Activated CD8-positive, alpha-beta memory T cell treated with anti-CD3 and anti-CD28 coated beads for 24 hours (primary cell): ENCODE measurements at places on chromosomes 4 and X.

DNA sequence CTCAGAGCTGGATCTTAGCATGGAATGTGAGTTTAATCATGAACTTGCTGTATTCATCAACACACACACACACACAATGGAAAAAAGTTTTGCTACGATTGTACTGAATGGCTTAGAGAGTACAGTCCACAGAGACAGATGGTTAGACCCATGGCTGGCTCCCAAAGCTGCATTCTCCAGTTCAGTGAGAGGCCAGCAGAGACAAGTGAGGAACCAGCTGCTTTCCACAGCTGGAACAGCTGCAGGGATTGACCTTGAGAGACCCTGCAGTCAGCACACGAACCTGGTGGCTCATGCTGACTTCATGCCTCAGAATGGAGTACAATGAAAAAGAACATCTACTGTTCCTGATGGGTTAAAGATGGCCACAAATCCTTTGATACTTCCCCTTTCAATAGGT is 94.5 kb downstream of the DHX15 start:
- no peak for DNase-seq

DNA sequence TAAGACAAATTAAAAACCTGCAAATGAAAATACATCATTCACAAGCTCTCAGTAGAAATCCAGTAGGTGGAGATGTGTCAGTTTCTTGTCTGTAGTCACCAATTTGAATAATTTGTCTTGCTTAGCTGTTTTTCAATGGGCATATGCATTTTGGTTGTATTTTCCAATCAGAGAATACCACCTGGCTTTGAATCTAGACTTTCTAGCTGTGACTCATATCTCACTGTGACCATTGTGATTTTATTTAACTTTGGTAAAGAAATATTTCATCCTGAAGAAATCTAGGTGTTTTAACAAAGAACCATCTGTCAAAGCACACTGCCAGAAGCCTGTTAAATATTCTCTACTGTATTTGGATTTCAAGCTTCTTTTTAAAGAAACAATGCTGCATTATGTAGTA is 1650.6 kb upstream of the IGFBP7 start:
- DNase-seq, result no peak

DNA sequence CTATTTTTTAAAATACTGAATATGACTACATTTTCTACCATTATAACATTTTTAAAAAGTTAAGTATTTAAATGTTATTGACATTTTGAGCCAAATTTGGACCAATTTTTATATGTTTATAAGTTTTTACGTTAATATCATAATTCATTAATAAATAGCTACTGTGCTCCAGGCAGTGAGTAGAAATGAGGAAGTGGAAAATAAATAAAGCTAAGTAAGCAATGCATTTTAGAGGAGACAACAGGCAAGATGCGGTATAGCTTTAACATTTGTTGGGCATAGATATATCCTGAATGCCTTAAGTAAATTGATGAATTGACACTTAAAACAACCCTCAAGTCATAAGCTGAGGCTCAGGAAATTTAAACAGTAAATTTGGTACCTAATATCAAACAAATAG is 474.8 kb downstream of the PCDH10 start:
- no peak for DNase-seq

GRCh38 chr4:182583703-182584415 is 333.3 kb downstream of the DCTD start:
- no peak for DNase-seq

GRCh38 chrX:38108364-38108763 is 102.0 kb downstream of the SYTL5 start:
- DNase-seq, result no peak

- DNase-seq, result no peak
Observed at GRCh38 chrX:109475174-109475891, 6.6 kb downstream of the GUCY2F start.

GRCh38 chrX:152806035-152806434 is 24.5 kb downstream of the CETN2 start:
- DNase-seq, result no peak

- no peak for DNase-seq
Observed at GRCh38 chrX:96834137-96834536, 49.6 kb upstream of the RPA4 start.

DNA sequence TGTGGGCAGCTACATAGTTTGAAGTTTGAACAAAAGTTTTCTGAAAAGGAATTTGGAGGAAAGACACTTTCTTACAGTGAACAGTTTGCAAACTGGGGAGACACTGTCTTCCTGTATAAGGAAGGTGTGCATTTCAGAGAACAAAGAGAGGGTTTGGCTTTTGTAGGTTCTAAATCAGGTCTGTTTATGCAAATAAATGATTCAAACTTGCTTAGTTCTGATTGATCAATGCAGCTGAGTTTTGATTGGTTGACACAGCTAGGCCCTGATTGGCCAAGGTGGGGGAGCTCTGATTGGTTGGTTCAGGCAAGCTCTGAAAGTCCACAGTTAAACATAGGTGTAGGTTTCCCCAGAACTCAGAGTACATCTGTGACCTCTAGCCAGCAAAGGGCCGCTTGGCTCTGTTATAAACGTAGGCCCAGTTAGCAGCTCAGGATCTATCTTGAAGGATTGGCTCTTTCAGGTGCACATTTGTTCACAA is 63.0 kb upstream of the ENPP6 start:
- DNase-seq, result peak; percentile 65

GRCh38 chr4:159487284-159487747 is 384.4 kb downstream of the RAPGEF2 start:
- no peak for DNase-seq

GRCh38 chr4:135775909-135776308 is 1574.3 kb upstream of the PABPC4L start:
- no peak for DNase-seq

GRCh38 chr4:116328261-116328860 is 757.0 kb downstream of the TRAM1L1 start:
- no peak for DNase-seq

- no peak for DNase-seq
Observed at GRCh38 chr4:26719954-26720552, 136.2 kb downstream of the TBC1D19 start.

- no peak for DNase-seq
Observed at GRCh38 chr4:89243733-89244252, 63.8 kb downstream of the GPRIN3 start.

DNA sequence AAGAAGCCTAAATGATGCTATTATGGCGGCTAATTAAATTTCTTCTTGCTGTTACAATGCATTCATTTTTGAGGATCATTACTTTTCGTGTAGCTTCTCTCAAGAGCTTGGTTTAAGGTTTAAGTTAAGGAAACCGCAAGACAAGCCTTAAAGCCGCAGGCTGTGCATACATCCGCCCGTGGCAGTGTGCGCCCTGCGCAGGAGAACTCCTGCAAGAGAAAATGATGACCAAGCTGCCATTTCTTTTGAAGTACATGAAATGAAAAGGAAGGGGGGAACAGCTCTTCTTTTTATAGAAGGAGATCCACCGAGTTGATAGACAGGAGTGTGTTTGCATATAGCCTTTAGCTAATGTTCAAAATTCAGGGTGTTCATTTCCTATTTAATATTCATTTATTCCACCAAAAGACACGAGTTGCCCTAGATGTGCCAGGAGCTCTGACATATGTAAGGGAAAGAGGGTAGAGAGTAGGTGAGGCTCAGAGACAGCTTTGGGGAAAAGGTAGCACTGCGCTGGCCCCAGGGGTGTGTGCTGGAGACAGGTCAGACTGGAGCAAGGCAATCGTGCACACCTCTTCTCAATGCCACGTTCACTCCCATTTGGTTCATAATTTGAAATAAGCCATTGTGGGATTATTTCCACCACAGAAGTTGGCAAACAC is 112.1 kb upstream of the LDB2 start:
- DNase-seq, result no peak

GRCh38 chrX:88613338-88613737 is 133.7 kb upstream of the CPXCR1 start:
- no peak for DNase-seq

GRCh38 chr4:73765296-73765695 is 24.9 kb downstream of the CXCL8 start:
- DNase-seq, result no peak

DNA sequence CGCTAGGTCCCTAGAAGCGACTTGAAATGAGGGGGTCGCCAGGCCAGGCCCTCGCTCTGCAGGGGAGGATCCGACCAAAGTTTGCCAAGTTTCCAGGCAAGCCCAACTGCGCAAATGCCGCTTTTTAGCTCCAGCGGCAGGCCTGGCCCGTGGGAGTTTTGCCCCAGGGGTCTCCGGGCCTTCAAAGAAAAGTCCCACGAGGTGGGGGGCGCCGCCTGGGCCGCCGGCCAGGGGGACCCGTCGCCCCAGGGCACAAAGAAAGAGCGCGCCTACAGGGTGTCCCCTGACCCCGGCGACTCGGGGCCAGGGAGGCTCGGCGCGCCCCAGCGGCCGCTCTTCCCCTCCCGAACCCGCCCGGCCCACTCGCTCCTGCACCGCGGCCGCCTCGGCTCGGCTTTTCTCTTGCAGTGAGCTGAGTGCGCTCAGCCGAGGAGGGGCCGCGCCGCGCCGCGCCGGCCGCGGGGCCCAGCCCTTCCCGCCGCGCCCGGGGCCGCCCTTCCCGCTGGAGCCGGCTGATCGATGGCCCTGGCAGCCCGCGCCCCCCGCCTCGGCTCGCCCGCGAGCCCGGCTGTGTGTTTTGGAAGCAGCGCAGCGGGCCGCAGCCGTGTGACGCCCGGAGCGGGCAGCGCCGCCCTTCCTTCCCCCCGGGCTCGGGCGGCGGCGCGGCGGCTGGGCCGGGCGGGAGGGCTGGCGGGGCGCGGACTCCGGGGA is 754 bp upstream of the KLF3 start:
- no peak for DNase-seq

DNA sequence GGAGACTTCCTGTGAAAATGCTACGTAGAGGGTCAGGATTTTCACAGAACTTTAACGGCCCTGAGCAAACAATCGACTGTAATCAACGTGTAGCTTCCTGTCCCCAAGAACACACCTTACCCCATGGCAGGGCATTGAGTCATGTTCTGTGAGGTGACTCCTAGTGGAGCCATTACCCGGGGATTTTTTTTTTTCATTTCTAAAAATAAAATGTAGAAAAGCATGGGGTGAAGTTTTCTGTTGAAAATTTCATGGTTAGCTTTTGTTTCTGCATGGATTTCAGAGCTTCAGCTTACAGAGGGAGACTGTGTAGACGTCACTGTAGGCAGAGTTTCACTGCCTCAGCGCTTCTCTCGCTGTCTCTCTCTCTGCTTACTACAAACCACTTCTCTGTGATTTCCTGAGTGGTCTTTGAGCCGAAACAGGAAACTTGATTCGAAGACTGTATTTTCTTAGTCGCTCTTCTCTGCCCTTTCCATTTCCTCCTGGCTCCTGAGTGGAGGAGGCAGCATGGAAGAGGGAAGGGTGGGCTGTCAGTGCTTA is 111.7 kb downstream of the NFKB1 start:
- no peak for DNase-seq

- no peak for DNase-seq
Observed at GRCh38 chr4:101191302-101192098, 155.8 kb downstream of the PPP3CA start.

GRCh38 chr4:26321373-26322221 is 783 bp downstream of the RBPJ start:
- DNase-seq, result peak; percentile 77

DNA sequence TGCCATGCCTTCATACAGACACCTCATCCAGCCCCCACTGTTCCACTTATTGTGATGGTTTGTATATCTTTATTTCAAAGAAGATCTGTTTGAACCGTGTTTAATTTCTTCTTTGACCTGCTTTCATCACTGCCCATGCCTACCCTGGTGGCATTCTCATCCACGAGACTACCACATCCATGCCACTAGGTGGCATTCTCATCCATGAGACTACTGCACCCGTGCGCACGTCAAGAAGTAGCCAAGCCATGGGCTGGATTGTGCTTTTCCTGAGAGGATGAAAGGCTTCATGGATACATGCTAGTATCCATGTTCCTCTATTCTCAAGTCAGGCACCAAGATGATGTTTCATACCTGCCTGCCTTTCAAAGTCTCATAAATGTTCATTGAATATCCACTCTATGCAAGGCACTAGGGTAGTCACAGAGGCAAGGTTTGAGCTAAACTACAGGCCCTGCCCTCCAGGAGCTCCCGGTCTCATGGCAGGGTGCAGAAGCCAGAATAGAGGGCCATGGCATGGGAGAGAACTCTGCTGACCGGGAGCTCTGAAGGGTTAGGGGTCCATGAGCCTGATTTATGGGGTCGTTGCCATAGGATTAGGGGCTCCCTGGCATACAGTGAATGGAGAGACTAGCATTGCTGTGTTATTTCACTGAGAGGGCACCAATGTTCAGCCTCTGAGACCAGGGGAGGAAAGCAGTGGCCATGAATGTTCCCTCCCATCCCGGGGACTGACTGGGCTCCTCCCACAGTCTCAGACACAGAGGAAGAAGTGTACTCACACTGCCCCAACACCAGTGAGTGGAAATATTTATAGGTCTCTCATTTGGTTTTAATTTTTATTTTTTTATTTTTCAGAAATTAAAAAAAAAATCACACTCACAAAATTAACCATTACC is 24.8 kb upstream of the EOLA2 start:
- DNase-seq, result no peak

GRCh38 chrX:17990532-17990931 is 129.4 kb upstream of the RAI2 start:
- no peak for DNase-seq

DNA sequence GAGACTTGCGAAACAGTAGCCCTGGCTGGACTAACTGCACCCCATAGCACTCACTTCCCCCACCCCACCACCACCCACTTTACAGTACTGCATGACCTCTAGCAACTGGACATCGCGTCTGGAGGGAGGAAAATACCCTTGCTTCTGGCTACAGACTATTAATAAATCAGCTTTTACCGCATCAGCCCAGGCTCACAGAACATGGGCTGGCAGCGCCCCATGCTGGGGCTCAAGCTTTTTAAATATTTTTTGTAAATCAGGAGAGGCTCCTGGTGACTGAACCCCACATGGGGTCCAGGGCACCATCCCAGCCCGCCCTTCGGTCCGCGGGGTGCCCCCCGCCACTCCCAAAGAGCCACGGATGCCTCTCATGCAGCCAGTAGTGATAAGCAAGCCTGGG is 2.7 kb downstream of the HS6ST2 start:
- no peak for DNase-seq

GRCh38 chr4:42331914-42332368 is 65.3 kb upstream of the SHISA3 start:
- no peak for DNase-seq

DNA sequence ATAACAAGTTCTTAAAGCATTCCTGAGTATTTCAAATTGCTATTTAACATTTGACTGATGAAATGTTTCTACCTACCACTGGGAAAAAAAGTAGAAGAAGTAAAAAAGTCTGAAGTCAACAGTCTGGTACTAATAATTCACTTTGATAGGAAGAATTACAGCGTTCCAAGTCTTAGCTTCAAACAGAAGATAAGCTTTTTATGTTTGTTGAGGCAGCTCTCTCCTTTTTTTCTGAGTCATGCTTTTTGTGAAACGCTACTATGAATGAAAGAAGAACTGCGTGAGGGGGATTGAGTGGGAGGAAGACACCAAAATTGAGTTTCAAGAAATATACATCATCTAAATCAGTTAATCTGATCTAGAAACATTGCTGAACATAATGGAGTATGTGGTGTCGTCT is 13.0 kb upstream of the KDR start:
- DNase-seq, result no peak

DNA sequence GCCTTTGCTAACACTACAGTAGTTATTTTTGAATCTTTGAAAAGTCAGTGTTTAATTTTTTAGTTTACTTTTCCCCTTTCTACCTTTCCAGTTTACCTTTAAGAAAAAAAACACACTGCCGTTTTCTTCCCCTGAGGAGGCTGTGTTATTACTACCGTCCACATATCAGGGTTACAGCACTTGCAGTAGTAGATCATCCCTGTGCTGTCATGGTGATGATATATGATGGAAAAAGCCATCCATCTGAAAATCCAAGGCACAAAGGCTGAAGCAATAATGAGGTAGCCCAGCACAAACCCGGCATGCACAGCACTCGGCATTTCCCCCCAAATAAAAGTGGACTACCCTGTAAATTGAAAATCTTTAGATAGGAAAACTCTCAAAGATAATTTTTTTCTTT is 258.7 kb downstream of the CXXC4 start:
- no peak for DNase-seq
